ENCODE measurements at places on chromosomes 3 and 15.

DNA sequence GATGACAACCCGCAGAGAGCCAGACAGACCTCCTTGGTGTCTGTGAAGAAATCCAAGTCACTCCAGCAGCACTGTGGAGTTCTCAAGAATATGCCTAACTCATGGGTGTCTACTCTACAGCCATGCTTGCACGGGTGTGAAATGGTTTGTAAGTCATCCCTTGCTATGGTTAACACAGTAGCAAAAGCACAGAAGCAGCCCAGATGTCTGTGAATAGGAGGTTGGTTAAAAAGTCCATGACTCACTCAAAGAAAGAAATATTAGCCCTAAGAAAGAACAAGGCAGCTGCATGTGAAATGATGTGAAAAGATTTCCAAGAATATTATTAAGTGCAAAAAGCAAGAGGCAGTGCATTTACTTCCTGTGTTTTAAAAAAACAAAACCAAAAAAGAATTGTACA, 12.1 kb upstream of the LIMD1 start:
- no peak for DNase-seq

GRCh38 chr3:53651927-53652326, 157.5 kb downstream of the CACNA1D start:
- DNase-seq: no peak

DNA sequence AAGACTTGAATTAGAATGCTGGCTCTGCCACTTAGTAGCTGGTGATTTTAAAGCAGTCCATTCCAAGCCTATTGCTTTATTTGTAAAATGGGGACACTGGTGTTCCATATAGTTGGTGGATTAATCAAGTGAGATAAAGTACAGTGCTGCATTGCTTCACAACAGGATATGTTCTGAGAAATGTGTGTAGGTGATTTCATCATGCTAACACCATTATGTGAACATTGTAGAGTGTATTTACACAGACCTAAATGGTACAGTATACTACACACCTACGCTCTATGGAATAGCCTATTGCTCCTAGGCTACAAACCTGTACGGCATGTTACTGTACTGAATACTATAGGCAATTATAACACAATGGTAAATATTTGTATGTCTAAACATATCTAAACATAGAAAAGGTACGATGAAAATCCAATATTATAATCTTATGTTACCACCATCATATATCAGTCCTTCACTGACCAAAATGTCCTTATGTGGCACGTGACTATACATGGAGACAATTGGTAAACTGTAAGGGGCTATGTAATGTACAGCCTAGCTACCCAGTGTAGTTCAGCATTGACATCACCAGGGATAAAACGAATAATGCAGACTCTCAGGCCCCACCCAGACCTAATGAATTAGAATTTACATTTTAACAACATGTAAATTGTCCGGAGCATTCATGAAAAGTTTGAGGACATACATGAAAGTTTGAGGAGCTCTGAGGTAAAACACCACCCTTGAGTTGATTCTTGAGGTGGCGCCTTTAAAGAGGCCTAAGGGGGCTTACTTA, 121.4 kb upstream of the BFSP2 start:
- DNase-seq: no peak

GRCh38 chr3:98906230-98906629, 4.7 kb upstream of the DCBLD2 start:
- no peak for DNase-seq

- no peak for DNase-seq
Measured at GRCh38 chr3:150779402-150779858, 16.5 kb upstream of the SIAH2 start.

DNA sequence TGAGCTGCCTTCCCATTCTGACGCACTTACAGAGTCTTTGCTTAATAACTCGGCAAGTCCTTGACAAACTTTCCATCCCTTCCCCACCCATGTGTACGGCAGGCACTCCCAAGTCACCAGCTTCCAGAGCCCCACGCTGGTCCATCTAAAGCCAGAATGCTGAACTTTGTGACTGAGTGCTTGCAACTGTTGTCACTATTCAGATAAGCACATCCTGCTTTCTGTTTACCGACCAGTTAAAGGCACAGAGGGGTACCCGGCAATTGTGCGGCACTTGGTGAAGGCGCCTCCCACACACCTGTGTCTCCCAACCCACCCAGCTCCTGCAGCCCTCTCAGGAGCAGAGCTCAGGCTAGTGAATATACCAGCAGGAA, 430.6 kb downstream of the FOXP1 start:
- DNase-seq: no peak

GRCh38 chr3:16286751-16287543, 21.9 kb downstream of the OXNAD1 start:
- no peak for DNase-seq

DNA sequence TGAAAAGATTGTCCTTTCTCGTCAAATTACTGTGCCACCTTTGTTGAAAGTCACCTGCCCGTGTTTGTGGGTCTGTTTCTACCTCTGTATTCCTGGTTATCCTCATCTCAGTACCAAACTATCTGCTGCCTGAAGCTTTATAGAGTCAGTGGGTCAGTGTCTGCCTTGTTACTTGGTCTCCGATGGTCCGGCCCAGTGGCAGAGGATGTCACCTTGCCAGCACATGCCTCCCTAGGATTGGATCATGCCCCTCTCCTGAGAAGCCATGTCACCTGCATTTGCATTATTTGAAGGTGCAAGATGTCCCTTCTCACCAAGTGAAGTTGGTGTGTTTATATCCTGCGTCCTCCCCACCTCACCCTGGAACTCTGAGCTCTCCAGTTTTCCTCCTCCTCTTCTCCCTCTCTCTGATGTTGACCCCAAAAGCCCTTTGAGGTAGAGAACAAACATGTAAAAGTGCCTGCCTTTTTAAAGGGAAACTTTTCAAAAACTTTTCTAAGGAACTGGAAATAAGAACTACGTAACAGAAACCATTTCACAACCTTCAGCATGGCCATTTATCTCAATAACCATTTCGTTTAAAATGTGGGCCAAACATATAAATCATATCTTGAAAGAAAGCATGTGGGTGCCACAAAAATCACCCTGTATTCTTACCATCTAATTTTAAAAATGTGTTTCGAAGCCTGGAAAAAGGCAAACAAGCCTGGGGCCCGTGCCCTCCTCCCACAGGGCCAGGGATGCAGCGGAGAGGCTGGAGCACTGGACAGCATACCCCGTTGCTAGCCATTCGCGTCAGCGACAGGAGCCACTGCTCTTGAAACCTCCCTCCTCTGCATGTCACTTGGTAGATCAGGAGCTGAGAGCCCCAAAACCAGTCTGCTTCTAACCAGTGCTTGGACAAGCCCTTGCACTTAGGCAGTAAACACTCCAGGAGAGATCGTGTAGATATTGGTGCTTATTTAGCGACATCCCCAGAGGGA, 102.1 kb downstream of the VGLL4 start:
- DNase-seq: no peak

DNA sequence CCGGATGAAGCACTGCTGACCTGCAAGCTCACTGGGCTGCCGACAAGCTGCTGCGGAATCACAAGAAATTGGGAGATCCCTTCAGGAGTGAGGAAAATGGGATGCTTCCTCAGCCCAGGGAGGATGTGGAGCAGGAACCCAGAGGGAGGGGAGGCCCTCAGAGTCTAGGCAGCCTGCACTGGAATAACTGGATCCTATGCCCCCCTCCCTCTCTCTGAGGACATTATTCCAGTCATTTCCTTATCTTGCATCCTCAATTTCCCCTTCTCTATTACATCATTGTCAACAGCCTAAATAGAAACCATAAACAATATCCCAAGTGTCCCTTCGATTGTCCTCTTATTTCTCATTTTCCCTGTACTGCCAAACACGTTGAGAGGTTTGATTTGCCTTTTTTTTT, 169.0 kb downstream of the OPA1 start:
- no peak for DNase-seq

- no peak for DNase-seq
Measured at GRCh38 chr15:25179673-25180511, 225.1 kb downstream of the SNRPN start.

DNA sequence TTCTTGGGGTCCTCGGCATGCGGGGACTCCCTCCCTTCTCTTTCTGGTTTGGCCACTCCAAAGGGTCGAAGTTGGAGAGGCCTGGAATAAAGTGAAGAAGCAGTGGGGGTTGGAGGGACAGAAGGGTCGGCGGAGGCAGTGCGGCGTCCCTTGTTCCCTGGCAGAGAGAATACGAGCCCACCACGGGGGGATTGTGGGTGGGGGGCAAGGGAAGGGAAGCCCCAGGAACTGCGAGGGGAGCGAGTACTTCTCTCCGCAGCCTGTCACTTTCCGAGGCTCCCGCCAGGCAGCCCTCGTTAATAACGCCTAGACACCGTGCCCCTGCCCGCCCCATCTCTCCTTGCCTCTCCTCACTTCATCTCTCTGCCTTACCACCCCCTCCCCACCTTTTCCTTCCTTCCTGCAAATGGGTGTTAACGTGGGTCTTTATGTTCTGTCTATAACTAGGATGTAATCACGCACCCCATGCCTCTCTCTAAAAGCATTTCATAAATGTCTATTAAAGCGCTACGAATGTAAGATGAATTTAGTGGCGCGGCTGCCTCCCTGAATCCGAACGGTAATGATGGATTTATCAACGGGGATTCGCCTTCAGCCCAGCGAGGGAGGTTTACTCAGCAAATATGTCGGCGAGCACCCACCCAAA, 13.7 kb downstream of the NR2F2 start:
- no peak for DNase-seq

GRCh38 chr3:39166932-39167532, 13.6 kb upstream of the CSRNP1 start:
- DNase-seq: no peak

GRCh38 chr3:176995946-176996345, 201.3 kb downstream of the TBL1XR1 start:
- DNase-seq: no peak

DNA sequence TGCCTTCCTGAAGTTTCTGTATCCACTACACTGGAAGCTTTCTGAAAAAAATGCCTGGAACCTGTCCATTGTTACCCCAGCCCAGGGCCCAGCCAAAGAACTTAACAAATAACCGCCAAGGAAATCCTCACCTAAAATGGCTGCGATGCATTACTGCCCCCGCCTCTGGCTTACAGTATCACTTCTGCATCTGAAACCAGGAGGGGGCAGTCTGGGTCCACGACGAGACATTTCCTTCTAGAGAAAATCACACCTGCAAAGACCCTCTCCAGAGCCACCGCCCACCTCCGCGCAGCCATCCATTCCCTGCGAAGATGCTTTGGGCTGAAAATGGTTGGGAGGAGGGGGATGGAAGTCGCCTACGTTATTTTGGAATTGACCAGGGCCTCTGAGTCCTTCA, 22.4 kb upstream of the CELF6 start:
- no peak for DNase-seq

GRCh38 chr3:18403061-18403460, 22.1 kb downstream of the SATB1 start:
- no peak for DNase-seq

DNA sequence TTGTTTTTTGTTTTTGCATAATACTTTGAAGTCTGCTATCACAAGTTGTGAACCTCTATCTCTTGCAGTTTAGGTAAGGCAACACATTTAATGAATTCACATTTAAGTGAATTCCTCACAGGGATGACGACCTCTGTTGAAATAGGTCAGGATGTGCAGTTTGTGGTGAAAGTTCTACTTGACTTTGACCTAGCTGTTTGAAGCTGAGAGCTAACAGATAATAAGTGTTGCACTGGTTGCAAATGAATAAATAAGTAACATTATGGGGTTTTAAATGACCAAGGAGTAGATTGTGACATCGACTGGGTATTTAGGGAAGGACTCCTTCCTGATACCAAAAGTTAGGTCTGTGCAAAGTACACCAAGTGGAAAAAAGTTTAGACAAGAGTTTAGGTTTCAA, 23.9 kb downstream of the NIT2 start:
- DNase-seq: no peak

- DNase-seq: no peak
Measured at GRCh38 chr3:106290304-106290997, 421.6 kb upstream of the CBLB start.

All from stimulated activated CD8-positive, alpha-beta memory T cell treated with anti-CD3 and anti-CD28 coated beads, Interleukin-4, amount 100 ng/mL, for 4 hours (primary cell).